Hematopoietic multipotent progenitor cell (in vitro differentiated cells): ENCODE measurements at places on chromosomes 2 and 18.

DNA sequence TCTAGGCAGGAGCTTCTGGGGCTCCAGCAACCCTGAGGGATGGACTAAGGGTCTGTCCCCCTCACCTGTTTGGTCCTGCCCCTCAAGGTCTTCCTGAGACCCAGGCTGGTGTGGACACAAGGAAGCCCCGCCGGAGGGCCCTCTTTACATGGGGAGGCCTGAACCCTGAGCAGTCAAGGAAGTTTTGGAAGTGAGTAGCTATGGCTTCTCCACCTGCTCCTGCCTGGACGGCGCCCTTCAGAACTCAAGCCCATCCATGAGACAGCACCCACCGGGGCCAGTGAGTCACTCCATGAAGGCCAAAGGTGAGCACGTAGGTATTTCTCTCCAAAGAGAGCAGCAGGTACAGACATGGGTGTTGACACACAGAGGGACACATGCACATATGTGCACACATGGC lies 98.2 kb upstream of the CTDP1 start:
- DNase-seq = no peak

DNA sequence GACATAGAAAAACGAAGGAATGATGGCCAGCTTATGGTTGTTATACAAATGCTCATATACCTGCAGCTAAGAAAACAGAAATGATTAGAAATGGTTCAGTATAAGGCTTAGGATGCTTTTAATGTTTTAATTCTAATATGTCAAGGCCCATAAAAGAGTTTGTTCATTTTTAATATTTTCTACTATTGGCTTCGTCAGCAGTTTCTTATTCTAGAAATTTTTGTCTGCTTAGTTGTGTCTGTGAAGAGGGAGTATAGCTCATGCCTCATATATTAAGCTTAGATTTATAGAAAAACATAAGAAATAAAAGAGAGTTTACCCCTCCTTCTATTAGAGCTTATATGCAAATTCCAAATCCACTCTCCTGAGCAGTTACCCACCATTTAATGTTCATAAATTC lies 292.6 kb downstream of the SLC8A1 start:
- no peak for DNase-seq

GRCh38 chr2:135997380-135997779 lies 12.0 kb upstream of the DARS1 start:
- DNase-seq = no peak

GRCh38 chr2:20156836-20157192 lies 68.1 kb downstream of the SDC1 start:
- DNase-seq = no peak

DNA sequence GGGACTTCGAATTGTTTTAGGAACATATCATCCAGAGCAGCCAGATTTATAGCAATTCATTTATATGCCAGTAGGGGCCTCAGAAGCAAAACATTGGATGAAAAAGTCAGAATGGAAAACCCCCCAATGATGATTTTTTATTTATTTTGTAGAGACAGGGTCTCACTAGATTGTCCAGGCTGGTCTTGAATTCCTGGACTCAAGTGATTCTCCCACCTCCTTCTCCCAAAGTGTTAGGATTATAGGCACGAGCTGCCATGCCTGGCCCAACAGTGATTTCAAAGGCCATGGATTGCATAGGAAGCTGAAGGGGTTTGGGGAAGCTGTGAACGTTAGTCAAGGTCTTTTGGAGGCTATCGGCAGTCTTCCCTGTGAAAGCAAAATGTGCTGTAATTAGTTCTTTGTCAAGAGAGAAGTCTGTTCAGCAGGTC lies 21.9 kb upstream of the MCFD2 start:
- no peak for DNase-seq
